ENCODE measurements at places on chromosomes 7 and 10.

GRCh38 chr7:155377071-155377837 lies 79.6 kb downstream of the INSIG1 start:
- no peak for DNase-seq

DNA sequence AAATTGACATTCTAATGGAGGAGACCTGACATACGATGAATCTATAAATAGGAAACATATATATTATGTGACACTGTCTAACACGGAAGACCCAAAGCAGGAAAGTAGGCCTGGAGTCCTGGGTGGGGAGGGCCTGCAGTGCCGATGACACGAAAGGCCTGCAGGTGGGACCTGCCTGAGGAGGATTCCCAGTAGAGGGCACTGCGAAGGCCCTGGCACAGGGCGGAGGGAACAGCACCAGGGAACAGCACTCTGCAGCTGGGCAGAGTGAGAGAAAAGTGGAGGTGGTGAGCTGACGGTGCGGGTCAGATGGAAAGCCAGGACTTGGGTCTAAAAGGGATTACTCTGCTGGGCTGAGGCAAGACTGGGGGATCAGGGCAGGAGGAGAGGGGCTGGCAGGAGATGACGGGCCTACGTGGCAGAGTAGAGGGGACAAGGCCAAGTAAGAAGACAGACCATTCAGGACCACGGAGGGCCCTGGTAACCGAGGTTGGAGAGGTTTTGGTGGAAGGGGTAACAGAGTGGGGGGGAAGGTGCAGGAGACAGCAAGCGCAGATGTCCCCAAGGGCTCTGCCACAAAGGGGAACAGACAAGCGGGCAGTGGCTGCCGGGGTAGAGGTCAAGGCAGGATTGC lies 8.1 kb downstream of the ZNF746 start:
- DNase-seq, result no peak

- DNase-seq, result no peak
Measured at GRCh38 chr7:94394437-94395140, at the start of gene COL1A2. Gene COL1A2, plus strand, starts transcription at chr7:94394895. Its CDS starts 137 bp downstream, at chr7:94395032.

DNA sequence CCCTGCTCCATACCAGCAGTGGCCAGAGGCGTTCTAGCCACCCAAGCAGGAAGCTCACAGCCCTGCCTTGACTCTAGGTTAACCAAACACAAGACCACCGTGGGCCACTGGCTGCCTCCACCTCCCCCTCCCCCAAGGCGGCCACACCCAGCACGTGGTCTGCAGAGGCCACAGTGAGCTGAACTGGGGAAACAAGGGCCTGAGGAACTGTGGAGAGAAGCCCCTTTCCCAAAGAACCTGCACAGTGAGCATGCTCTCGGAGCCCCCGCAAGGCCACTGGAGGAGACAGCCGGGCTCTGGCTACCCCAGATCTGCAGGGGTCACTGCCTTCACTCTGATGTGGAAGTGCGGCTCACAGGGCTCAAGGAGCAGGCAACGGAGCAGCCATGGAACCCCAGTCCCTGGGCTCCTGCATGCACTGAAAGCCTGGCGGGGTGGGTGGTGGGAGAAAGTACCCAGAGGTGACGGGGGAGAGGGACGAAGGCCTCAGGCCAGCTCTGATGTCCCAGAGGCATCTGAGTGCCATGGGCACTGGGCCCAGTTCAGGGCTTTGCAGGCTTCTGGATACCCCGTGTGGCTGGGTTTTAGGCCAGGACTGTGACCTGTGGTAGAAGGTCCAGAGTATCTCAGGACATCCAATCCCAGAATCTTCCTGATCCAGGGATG lies 189.2 kb downstream of the EBF3 start:
- DNase-seq, result no peak

- no peak for DNase-seq
Measured at GRCh38 chr10:119348106-119348505, 140.7 kb downstream of the GRK5 start.

GRCh38 chr7:12930534-12930933 lies 243.1 kb downstream of the ARL4A start:
- DNase-seq, result no peak

GRCh38 chr10:106577756-106578155 lies 586.8 kb downstream of the SORCS1 start:
- no peak for DNase-seq

Data from stimulated activated CD8-positive, alpha-beta memory T cell treated with anti-CD3 and anti-CD28 coated beads, Interleukin-15, amount 100 ng/mL, for 24 hours (primary cell).